ENCODE measurements at places on chromosomes 16 and 17. TPM values are rescaled to one million over a fixed set of nuclear protein-coding genes. Genes with fewer than 3 reads are reported as not detected.

KARS1 gene
- total RNA-seq: 126 TPM

HOXB7 gene
- total RNA-seq: 6.4 TPM

CDK10 gene
- total RNA-seq: 41.9 TPM

CARHSP1 gene
- total RNA-seq: 108 TPM

WFDC1 gene
- total RNA-seq: 34.0 TPM

YBX2 gene
- total RNA-seq: under 0.01 TPM

CACNA1H gene
- total RNA-seq: 0.26 TPM

GCGR gene
- total RNA-seq: not detected

TK1 gene
- 69.2 TPM for total RNA-seq

TP53TG3B gene
- not detected for total RNA-seq

ITGB4 gene
- total RNA-seq: 0.17 TPM

G6PC3 gene
- 12.3 TPM for total RNA-seq

CCL17 gene
- not detected for total RNA-seq

CBLN1 gene
- total RNA-seq: not detected
